ENCODE measurements at places on chromosomes 1 and 21. TPM values are rescaled to one million over a fixed set of nuclear protein-coding genes. Genes with fewer than 3 reads are reported as not detected.

The PTPN22 gene
- total RNA-seq, result 2.0 TPM

The RHD gene
- not detected for total RNA-seq

The DIO1 gene
- total RNA-seq, result not detected

The GUCA2B gene
- total RNA-seq, result not detected

The SMCP gene
- total RNA-seq, result not detected

The OR6K3 gene
- total RNA-seq, result not detected

The TTC24 gene
- total RNA-seq, result not detected
